ENCODE measurements at places on chromosomes 3 and 15.

GRCh38 chr3:28905798-28906197 lies 375.1 kb upstream of the RBMS3 start:
- no peak for DNase-seq

- DNase-seq = no peak
These were observed 14.1 kb downstream of the HERC1 start for GRCh38 chr15:63819645-63820044.

GRCh38 chr3:32003380-32003779 lies 21.8 kb downstream of the ZNF860 start:
- no peak for DNase-seq

DNA sequence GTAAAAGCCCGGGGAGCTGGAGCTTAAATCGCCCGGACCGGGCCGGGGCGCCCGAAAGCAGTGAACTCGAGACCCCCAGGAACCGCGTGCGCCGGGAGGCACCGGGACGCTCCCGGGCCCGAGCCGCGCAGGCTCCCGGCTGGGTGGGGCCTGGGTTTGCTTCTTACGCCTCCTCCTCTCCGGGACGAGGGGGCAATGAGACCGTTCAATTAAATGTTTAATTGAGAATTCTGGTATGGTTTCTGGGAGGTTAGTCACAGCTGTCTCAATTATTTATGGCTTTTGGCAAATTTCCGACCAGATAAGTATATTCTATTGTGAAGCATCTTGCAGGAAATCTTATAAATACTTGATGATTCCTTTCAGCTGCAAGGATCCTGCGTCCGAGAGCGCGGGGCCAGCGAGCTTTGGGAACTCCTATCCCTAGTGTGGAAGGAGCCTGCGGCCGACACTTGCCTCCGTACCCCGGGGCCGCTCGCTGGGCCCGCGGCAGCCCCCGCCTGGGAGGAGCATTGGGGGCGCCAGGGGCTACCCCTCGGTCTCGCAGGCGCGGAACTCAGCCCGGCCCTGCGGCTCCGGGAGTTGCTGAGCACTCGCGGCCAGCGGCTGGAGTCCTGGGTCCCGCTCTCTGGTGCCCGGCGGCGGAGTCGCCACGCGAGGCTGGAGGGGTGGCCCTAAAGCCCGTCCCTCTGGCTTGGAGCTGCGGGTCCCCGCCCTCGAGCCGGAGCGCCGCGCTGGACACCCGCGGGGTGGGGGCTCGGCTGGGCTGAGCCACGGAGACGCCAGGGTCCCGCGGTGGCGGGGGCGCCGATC lies 10.3 kb downstream of the ISL2 start:
- no peak for DNase-seq

DNA sequence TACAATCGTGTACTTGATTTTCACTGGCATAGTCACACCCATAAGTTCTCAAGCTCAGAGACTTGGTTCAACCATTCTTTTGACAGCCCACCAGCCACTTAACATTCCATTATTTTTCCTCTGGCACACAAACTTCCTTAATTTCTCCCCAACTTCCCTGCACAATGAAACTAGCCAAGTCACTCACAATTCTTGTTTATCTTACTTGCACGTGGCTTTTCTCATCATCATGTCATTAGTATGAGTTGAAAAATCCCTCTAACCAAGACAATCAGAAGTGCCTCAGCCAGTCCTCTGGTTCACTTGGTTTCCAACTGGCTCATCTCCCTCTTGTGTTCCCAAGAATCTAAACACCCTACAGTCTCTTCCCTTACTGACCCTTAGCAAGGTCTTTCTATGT lies 110.5 kb upstream of the PTPRG start:
- no peak for DNase-seq

DNA sequence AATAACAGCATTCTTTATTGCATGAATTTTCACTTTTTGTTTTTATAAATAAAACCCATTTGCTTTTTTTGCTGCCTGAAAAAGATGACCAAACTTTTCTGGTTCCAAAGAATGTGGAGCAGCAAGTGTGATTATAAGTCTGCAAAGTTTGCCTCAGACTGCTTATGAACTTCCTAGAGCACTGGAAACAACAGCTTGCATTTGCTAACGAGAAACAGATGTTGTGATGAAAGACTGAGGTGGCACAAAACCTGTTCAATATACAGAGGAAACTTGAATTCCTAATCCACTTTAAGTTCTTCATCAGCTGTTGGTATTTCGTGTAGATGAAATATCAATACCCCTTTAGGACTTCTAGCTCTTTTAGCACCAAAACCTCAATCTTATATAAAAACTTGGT lies 9.3 kb downstream of the ZPLD1 start:
- DNase-seq = no peak

- no peak for DNase-seq
These were observed 486.0 kb upstream of the CFAP20DC start for GRCh38 chr3:59535791-59536221.

DNA sequence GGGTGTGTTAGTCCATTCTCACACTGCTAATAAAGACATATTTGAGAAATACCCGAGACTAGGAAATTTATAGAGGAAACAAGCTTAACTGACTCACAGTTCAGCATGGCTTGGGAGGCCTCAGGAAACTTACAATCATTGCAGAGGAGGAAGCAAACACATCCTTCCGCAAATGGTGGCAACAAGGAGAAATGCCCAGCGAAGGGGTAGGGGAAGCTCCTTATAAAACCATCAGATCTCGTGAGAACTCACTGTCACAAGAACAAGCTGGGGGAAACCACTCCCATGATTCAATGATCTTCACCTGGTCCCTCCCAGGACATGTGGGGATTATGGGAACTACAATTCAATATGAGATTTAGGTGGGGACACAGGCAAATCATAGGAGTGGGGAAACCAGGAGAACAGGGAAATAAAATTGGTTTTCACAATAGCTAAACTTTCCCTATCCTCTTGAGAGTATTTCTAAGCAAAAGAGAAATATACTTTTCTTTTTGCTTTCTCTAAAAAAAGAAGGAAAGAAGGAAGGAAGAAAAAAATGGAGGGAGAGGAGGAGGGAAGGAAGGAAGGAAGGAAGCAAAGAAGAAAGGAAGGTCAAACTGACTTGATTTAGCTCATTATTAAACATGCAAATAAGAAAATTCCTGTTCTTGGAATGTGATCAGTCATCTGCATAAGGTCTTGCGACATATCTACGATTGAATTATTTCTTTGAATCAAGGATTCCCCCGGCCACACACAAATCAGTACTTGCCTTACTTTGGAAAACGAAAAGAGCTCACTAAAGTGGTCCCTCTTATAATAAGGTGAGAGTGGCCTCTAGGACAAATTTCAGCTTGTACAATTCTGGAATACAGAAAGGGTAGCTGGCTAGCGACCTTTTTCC lies 75.2 kb downstream of the LIPC start:
- no peak for DNase-seq

DNA sequence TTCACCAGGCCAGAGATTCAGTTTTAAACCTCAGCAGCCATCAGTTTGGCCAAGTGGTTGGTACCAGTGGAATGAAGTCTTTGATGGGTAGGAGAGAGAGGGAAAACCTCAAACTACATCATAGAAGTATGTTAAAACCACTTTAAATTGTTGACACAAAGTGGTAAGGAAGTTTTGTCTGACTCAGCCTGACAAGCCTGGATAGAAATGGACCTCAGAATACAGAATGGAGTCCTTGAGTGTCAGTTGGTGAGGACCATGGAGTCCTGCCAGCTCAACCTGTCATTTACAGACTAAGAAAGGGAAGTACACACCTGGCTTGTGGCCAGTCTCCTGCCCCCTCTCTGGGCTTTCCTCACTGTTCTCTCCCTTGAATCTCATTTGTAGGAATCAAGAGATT lies 12.1 kb downstream of the EAF1 start:
- no peak for DNase-seq

DNA sequence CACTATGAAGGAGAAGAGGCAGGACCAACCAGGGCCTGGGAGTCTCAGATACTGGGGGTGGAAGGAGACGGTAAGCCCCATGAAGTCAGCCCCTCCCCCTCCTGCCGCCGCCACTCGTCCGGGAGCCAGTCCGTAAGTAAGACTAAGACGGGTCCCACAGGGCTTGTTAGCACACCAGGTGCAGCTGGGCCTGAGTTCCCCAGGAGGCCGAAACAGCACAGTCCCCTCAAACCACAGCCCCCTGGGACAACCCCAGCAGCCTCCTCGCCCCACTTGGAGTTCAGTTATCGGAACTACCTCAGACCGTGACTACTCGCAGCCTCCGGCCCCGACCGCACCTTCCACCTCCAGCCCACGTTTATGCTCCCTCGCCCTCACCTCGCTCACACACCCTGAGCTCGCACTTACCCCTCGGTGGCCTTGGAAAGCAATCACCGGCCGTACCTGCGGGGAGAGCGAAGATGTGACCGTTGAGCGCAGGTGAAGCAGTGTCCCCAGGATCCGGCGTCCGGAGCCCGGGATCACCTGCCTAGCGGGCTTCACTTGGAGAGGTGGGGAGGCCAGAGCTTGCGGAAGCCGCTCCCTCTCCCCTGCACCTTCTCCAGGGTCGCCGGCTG lies 557 bp downstream of the ELL3 start:
- no peak for DNase-seq

DNA sequence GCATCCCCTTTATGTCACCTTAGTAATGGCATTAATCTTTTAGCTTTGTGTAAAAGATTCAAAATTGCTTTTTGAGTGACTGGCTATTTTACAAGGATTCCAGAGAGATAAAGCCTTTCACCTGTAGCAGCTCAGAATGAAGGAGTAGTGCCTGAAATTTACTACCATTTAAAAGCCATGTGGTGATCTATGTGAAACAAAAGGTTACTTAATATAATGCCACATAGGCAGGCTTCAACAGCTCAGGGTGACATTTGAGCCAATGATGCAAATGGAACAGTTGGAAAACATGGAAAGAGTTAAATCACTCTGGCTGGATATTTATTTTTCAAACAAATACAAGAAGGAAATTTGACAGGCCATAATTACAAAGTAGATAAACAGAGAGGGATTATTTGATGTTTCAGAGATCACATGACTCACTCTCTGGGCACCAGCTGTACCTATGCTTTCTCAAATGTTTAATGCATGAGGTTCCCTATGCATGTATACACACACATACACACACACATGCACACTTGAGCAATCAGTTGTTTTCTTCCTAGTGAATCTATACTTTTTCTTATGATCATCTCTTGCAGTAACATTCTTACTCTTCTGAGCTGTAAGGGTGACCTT lies 171.5 kb downstream of the ZMAT3 start:
- DNase-seq = no peak

DNA sequence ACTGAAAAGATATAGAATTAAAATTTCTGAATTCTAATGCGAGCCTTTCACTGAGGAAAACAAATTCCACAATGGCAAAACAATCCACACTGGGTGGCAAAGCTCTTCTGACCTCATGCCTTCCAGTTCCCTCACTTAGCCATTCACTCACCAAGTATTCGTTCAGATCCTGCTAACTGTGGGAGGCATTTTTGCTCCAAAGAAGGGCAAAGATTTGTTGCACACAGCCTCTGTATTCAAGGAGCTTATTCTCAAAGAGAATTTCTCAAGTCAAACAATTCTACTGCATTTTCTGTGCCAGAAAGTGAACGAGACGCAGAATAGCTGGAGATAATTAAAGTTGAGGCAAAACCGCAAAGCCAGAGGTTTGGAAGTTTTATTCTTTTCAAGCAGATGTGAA lies 77.3 kb downstream of the CPNE4 start:
- no peak for DNase-seq

GRCh38 chr3:112654979-112655378 lies 14.0 kb upstream of the CCDC80 start:
- no peak for DNase-seq

- DNase-seq = no peak
These were observed 79.6 kb downstream of the PPP2R3A start for GRCh38 chr3:136044980-136045745.

DNA sequence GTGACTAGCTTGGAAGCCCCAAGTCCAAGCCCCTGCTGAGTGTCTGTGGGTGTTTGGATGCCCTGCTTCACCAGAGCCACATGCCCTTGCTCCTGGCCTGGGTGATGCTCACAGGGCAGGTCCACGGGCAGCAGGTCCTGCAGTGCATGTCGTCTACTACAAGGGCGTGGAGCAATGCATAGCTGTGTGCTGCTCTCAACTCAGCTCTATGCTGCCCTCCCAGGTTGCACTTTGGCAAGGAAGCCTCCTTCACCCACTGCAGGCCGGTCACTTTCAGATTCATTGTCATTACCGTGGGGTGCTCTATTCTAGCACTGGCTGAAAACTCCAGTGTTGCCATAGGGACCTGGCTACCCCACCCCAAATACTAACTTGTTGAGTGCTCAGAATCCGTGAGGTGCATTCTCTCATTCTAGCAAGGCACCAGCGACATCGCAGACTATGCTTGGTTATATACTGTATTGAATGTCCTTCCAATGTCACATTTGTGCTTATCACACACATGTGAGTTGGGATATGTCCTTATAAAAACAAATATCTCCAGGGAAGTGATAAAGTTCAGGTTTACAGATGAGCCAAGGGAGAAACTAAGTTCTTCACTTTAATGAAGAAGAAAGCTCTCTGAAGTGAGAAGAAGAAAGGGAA lies 51.8 kb downstream of the GRAMD1C start:
- no peak for DNase-seq

GRCh38 chr3:79954756-79955155 lies 187.0 kb upstream of the ROBO1 start:
- DNase-seq = no peak

GRCh38 chr3:1623896-1624295 lies 474.8 kb upstream of the CNTN4 start:
- DNase-seq = no peak

DNA sequence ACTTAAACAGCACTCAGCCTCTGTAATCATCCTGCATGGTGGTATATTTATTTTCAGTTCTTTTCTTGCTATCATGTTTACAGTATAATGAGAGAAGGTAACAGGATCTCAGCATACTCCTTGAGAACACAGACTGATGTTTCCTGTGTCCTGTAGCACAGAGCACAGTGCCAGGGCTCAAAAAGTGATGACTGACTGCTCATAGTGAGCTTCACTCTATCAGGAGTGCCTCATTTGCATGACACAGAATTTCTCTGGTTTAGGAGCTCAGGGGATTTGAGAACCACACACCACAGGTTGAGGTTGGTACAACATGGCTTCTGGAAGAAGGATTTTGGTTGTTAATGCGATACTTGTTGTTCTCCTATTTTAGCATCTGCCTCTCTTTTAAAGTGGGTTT lies 68.5 kb upstream of the SLC2A2 start:
- DNase-seq = no peak

GRCh38 chr3:72186400-72186855 lies 401.5 kb upstream of the PROK2 start:
- no peak for DNase-seq
